GM12878 (cell line): ENCODE measurements at places on chromosomes 4 and X. TPM values are rescaled to one million over a fixed set of nuclear protein-coding genes. Genes with fewer than 3 reads are reported as not detected.

Gene ATP1B4
- not detected in 2 replicates for polyA plus RNA-seq

Gene NMU
- not detected in 2 replicates for polyA plus RNA-seq

Gene BEX2
- polyA plus RNA-seq: 0.33 and 0.98 TPM in 2 replicates

Gene DAPP1
- 57.5 and 58.9 TPM in 2 replicates for polyA plus RNA-seq

- no peak for DNase-seq
Measured at GRCh38 chr4:98828801-98829200, 100.1 kb downstream of the EIF4E start.

DNA sequence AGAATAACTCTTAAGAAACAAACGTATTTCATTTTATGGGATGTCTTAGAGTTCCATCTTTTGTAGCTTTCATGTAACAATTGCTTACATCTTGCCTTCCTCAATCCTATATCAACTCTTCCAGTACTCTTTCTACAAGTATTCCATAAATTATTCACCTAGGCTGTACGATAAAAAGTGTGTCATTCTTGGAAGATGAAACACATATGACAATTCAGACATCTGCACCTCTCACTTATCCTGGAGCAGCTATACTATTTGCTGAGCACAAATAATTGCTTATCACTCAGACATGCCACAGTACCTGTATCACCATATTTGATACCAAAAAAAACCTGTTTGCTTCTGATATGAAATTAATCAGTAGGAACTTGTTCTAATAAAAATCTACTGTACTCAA is 1.0 kb downstream of the POF1B start:
- DNase-seq: no peak

DNA sequence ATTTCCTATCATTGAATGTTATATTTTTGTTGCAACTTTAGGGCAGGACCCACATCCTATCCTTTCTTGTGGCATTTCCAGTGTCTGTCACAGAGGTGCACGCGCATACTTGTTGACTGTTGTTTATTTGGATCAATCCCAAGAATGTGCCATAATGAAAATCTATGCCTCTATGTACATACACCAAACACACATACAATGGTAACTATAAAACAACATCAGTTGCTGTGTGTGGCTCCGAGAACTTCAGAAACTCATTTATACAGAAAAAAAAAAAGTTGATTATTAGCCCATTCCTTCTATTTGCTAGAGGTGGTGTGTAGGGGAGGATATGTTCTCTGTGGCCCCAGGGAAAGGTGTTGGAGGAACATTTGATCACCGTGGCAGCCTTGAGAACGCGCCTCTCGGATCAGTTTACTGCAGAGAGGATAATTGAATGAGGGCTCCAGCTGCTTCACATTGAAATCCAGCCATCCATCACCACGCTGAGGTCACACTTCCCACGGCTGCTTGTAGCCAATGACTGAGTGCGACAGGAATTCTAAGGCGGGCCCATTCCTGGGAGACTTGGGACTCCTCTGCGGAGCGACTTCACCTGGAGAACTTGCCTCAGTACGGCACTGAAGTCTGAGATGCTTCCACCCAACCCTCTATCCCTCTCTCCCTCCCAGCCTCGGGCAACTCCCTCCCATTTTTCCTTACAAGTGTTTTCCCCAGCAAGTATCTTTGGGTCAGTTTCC is 19.5 kb downstream of the SMPX start:
- DNase-seq: no peak

DNA sequence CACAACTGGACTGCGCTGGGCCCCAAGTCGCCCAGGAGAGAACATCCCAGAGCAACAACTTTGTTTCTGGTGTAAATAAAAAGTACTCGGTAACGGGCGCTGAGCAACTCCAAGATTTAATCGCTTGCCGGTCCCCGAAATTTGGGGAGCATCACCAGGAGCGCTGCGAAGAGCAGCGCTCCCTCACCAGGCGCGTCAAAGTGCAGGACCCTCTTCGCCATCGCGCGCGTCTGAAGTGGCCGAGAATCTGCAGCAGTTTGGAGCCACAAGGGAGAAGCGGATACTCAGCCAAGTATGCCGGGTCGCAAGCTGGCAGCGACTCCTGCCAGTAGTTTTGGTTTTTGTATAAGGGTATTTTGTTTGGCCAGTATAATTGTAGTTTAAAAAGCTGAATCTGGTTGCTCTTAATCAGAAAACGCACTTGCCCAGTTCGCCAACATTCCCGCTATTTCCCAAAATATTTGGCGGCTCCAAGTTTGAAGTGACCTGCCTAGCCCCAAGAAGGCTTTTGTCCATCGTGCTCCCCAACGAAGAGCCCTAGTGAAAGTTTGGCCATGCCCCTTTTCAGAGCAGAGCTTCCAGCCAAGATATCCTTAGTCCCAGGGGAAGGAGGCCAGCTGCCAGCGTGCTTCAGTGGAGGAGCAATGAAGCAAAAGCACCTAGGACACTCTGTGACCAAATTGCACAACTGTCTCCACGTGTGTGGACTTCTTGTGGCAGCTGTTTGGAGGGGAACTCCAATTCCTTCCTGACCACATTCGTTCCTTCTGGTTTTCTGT is 557 bp upstream of the KDR start:
- no peak for DNase-seq

GRCh38 chrX:100928660-100929613 is at the start of gene XKRX:
TSS of gene XKRX (minus strand) at chrX:100928917. CDS start at chrX:100928304, 613 bp downstream.
- no peak for DNase-seq

GRCh38 chr4:86221002-86221401 is 138.9 kb downstream of the MAPK10 start:
- no peak for DNase-seq

DNA sequence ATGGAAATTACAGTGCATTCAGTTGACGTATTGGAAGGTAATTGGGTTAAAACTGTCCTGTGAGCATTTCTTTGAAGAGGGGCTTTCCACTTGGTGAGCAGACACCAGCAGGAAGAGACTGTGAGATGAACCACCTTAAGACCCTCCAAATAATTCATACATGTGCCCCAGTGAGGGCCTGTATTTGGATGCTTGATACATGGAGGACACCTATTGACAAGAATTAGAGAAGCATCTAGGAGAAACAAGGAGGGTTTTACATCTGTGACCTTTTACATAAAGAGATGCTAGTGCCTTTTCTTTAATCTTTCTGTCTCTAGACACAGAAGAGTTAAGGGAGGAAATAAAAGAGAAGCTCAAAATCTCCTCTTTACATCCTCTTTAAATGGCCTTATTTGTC is 1115.3 kb upstream of the IGFBP7 start:
- DNase-seq: no peak

- DNase-seq: no peak
Measured at GRCh38 chrX:115413246-115413878, 123.8 kb downstream of the LUZP4 start.

- no peak for DNase-seq
Measured at GRCh38 chrX:17535229-17535628, 160.2 kb downstream of the NHS start.

DNA sequence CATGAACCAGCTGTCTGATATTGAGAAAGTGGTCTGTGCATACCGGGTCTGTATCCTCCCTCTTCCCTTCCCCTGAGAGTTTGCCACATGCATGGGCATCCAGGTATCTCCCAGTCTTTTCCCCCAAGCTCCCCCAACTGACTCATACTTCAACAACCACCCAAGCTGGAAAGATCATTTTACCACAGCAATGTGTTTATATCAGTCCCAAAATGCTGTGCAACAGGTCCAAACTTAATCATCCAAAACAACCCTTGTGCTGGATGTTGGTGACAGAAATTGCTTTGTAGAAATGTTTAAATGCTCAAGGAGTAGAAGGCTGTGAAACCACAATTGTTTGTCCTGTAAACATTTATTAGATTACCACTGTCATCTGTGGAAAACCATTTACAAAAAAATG is 286.8 kb upstream of the KLF3 start:
- no peak for DNase-seq

GRCh38 chr4:52051615-52052474 is 741 bp downstream of the SPATA18 start:
- DNase-seq: no peak

DNA sequence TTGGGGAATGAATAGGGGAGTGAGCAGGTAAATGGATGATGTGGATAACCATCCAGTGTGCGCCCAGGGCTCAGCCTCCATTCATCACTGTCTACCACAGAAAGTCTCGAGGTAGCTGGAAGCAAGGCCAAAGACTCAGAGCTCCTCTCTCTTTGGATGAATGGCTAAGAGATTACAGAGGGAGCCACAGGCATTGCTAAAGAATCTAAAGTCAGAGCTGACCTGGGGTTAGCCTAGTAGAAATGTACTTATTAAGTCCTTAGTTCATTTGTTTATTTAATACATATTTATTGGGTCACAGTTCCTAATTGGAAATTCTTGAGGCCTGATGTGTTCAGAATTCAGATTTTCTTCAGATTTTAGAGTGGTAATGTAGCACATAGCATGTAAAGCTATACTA is 88.7 kb upstream of the HPF1 start:
- no peak for DNase-seq
